ENCODE measurements at places on chromosomes 12 and 14.

DNA sequence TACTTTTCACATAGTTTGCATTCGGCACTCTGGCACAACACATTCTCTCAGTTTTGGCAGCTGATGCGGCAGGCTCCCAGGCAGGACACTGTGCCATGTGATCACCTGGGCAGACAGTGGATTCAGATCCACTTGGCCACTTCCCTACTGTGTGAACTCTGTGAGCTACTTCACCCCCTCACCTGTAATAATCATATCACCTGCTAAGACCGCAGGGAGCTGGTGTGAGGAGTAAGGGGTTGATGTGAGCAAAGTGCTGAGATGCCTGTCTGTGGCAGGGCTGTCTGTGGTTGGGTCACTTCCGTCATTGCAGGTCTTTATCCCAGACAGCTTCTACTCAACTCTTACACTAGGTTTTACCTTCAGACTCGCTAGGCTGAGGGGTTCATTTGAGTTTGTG, 50.4 kb upstream of the AMN start:
- no peak for DNase-seq

DNA sequence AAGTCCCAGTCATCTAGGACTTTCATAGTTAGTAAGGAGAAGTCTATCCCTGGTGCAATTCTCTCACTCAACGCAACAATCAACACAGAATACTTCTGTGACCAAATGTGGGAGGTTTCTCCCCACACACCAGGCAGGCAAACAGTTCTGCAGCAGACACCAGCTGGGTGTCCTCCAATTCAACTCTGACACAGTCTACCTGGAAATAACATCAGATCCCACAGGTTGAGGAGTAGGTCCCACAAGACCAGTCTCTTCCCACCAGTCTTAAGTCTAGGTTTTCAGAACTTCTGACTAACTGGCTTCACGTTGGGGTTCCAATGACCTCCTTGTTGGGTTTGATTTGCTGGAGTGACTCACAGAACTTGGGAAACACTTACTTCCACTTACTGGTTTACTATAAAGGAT, 14.8 kb downstream of the ACOT6 start:
- no peak for DNase-seq

DNA sequence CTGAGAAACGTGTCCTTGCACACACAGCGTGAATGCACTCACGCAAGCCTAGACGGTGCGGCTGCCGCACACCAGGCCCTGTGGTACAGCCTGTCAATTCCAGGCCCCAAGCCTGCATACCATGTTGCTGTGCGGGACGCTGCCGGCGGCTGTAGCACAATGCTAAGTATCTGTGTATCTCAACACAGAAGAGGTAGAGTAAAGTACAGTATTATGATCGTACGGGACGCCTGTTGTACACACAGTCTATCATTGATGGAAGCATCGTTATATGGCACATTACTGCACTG, 45.0 kb downstream of the AMN start:
- no peak for DNase-seq

- no peak for DNase-seq
Observed at GRCh38 chr14:60169722-60170121, 4.5 kb upstream of the DHRS7 start.

- DNase-seq: peak; percentile 37
Observed at GRCh38 chr14:60090864-60091519, 731 bp upstream of the PCNX4 start.

- DNase-seq: no peak
Observed at GRCh38 chr12:630656-631632, 32.3 kb downstream of the NINJ2 start.

DNA sequence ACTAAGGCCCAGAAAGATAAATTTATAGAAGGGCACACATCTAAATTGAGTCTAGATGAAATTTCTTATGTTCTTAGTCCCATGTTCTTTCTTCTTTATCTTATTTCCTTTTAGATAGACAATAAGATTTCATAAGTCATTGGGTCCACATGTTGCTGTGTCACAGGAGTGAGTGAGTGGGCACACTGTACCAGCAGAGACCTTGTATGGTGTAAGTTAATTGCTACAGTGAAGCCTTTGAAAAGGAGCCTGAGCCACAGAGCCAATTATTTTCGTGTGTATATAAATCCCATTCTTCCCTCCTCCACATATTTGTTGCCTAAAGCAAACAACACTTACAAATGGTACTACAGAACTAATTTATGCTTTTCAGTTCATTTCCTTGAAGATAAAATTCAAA, 79.1 kb downstream of the GRIP1 start:
- no peak for DNase-seq

DNA sequence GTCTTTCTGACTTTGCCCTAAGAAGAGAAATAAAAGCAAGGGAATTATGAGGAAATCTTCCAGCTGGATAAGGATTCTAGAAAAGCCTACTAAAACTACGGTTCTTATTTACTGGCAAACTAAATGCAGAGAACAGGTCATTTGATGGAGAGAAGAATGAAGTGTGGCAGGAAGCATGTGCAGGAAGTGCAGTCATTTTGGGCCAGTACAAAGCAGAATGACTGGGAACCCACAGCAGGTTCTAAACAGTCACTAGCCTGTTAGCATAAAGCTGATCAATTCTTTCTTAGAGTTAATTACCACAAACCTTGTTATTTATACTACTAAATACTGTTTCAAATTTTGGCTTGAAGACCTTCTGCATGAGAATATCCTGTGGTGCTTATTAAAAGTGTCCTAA, 36.7 kb downstream of the CFAP54 start:
- no peak for DNase-seq

GRCh38 chr12:120814903-120815429, 89.2 kb downstream of the SPPL3 start:
- no peak for DNase-seq

GRCh38 chr12:62899568-62900390, 35.2 kb downstream of the PPM1H start:
- DNase-seq: no peak

GRCh38 chr12:5247144-5247543, 184.8 kb upstream of the NTF3 start:
- DNase-seq: no peak

- DNase-seq: no peak
Observed at GRCh38 chr14:30496852-30497251, 62.1 kb upstream of the G2E3 start.

DNA sequence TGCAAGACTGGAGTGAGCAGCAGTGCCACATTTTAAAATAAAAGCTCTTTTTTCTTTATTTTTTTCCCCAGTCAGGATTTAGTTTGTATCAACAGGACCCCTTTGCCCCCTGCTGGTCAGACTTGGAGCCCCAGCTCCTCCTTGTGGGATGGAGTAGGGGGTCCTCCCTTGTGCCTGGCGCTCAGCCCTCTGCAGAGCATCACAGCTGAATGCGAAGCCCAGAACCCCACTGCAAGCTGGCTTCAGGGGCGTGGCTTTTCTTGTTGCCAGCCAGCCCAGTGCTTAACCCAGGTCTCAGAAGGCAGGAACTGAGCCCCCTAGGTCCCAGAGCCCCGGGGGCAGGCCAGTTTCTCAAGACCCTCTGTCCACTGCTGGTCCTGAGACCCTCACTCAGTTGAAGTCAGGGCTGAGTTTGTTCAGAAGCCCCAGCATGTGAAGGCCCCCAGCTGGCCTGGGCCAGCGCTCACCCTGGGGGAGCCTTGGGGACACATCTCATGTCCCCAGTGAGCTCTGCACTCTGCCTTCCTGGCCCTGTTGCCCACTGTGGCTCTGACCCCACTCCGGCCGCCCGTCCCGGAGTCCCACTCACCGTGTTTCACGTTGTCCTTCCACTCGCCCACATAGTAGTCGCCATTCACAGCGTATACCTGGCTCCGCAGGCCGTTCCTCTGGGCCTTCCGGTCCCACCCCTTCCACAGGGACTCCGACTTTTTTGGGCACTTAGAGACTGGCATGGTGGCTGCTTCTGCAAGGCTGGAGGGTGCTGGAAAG, 519 bp downstream of the MORN3 start:
- DNase-seq: peak; percentile 58

- no peak for DNase-seq
Observed at GRCh38 chr14:32332415-32333316, 3.6 kb downstream of the AKAP6 start.

All from Jurkat, Clone E6-1 (cell line).